Keratinocyte (primary cell): ENCODE measurements at places on chromosomes 1 and 21.

GRCh38 chr1:198330982-198331615 is 174.3 kb downstream of the NEK7 start:
- no peak for DNase-seq

- DNase-seq, result peak; percentile 21
Observed at GRCh38 chr1:235583511-235584001, 66.0 kb downstream of the GNG4 start.

DNA sequence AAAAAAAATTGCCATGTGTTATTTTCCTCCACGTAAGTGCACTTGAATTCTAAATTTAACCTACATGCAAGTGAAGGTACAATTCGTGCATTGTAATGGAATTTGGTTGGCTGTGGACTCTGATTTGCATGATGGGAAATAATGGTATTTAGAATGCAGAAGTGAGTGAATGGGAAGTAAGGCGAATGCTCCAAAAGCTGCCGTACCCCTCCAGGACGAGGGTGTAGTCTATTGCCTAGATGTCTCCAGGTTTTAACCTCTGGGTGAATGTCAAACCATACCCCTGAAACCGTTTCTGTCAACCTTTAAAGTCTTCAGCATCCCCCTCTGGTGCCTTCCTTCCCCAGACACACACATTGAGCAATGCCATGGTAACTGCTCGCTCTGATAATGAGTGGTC is 44.5 kb downstream of the KIAA0040 start:
- DNase-seq, result no peak

DNA sequence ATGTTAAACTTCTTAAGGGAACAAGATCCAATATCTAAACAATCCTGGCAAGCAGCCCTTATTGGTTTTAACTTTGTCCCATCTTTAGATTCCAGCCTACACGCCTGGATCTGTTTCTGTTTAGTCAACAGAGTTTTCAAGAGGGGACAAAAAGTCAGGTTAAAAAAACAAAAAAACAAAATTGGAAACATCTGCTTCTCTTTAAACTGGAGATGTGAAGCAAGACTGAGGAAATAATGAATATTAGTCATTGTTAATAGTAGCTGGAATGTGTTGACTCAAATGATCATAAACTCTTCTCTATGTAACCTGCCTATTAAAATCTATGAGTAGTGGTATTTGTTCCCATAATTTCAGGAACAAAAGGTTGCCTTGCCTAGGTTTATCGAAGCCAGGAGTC is 55.0 kb downstream of the NID1 start:
- no peak for DNase-seq

DNA sequence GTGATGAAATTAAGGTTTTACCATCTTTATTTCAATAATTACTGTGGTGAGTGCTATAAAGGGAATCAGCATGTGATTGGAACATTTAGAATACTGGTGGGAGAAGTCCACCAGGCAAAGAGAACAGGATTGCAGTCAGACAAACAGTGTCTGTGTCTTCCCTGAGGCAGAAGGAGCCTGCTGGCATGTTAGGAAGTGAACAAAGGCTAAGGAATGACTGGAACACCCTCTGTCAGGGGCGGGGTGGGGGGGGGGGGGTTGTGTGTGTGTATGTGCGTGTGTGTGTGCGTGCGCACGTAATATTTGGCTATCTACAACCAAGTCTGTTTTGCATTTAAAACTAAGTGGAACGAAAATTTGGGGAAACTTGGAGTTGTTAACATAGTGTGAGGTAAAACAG is 30.2 kb downstream of the SRRM1 start:
- no peak for DNase-seq

DNA sequence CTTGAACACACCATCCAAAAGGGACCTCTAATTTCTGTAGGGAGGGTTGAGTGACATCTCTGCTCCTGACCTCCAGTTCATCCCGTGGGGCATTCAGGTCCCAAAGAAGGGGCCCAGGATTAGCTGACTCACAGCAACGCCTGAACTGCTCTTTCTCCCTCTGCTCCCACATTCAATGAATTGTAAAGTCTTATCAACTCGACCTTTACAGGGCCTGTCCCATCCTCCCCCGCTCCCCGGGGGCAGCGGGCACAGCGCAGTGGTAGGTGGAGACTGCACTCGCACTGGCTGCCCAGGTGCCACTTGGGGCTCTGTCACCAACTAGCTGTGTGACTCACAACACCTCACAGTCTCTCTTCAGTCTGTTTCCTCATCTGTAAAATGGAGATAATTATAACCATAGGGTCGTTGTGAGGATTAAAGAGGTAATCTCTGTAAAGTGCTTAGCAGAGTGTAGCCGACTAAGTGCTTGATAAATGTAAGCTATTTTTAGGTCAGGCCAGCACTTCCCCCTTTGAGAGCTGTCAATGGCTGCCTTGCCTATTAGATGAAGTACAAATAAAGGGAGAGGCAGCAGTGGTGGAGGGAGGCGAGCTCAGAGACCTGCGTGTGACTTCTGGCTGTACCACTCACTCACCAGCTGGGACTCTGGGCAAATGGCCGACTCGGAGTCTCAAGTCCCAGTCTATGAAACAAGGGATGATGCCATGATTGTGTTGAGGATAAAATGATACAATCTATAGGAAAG is 637 bp upstream of the MYBPHL start:
- DNase-seq, result no peak

DNA sequence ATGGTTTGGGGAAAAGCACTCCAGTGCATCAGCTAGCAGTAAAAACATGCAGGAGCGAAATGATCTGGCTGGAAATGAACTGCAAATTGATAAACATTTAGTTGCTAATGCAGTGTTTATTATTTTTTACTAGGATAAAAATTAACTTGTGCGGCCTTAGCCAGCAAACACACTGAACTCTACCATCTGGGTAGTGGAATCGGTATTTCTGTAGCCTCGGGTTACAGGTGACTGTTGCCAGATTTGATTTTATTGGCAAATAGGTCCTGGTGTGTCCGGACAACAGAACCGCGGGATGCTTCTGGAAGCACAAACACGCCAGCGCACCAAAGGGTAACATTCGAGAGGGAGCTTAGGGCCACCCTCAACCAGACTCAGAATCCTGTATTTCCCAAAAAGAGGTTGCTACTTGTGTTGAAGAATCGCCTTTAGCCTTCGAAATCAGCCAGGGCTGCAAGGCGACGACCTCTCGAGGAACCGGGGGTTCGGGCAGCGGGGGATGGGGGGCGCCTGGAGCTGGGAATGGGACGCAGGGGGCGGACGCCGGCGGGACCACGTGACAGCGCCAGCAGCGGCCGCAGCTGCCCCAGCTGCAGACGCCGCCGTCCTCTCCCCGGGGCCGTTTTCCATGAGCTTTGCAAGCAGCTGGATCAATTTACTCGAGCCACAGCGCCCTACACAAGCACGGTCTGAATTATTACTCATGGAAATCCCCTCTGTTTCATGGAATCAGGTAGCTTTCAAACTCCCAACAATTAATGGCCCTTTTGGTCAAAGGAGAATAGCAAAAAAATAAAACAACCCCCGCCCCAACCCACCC is 158.8 kb downstream of the TOMM20 start:
- DNase-seq, result no peak

GRCh38 chr1:32249831-32250525 is 1.1 kb upstream of the LCK start:
- DNase-seq, result no peak

GRCh38 chr1:15717418-15718125 is 18.5 kb upstream of the SLC25A34 start:
- no peak for DNase-seq

DNA sequence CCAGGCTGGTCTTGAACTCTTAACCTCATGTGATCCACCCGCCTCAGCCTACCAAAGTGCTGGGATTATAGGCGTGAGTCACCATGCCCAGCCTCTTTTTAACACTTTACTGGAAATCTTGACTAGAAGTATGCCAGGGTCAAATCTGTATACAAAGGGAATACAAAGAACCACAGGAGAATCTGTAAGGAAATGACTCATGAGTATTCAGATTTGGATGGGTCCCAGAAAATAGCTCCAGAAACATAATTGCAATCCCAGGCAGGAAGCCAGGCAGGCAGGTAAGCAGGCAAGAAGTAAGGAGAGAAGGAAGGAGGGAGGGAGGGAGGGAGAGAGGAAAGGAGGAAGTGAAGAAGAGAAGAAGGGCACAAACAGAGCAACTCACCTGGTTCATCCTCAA is 22.8 kb upstream of the TIAM1 start:
- peak; percentile 74 for DNase-seq

- DNase-seq, result no peak
Observed at GRCh38 chr1:160744199-160744851, 5.3 kb downstream of the SLAMF7 start.

- no peak for DNase-seq
Observed at GRCh38 chr1:15627343-15627988, 10.2 kb downstream of the DDI2 start.

- no peak for DNase-seq
Observed at GRCh38 chr1:41894808-41895483, 23.8 kb downstream of the HIVEP3 start.

DNA sequence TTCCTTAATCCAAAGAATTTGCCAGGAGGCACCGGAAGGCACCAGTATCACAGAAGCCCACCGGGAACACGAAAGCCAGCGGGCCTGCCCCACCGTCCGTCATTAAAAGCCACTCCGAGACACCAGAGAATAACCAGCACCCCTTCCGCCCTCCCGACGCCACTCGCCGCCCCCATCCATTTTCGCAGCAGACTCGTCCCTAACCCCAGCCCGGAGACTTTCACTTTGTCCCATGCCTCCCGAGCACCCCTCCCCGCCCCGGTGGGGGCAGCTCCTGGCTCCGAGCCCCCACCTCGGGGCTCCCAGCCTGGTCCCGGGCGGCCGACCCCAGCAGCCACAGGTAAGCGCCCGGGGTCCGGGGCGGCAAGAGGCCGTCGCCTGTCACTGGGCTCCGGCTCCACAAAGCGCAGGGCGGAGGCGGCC is 105.4 kb downstream of the SLC45A1 start:
- no peak for DNase-seq

GRCh38 chr1:233909195-233909594 is 4.7 kb downstream of the SLC35F3 start:
- DNase-seq, result peak; percentile 70

GRCh38 chr1:35226546-35226945 is 33.6 kb upstream of the SFPQ start:
- DNase-seq, result no peak

- DNase-seq, result no peak
Observed at GRCh38 chr1:21594935-21595897, 73.9 kb downstream of the RAP1GAP start.

GRCh38 chr21:34800797-34801518 is 132.2 kb downstream of the CLIC6 start:
- DNase-seq, result no peak

- DNase-seq, result no peak
Observed at GRCh38 chr1:38686167-38686926, 173.2 kb downstream of the RRAGC start.

- no peak for DNase-seq
Observed at GRCh38 chr1:191026828-191027227, 549.2 kb upstream of the BRINP3 start.

DNA sequence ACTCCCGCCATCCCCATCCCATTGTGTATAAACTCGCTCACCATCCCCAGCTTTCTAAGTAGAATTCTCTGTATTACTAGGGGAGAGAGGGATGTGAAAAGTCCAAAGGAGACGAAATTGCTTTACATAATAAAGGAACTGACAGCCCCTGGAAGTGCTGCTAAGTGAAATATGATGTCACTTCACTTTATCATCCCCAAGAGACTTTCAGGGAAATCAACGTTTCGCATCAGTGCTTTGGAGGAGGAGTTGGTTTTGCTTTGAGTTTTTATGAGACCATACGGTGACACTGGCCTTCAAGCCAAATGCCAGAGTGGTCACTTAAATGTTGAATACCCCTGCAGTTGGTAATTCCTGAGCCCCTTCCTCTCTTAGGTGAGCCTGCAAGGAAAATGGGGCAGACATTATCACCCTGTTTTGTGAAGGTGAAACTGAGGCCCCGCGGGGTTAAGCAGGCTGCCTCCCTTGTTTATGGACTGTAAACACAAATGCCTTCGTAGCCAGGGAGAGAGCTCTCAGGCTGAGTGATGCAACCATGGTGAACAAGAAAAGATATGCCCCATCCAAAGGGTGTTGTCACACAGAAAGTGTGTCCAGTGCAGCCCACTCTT is 58.4 kb upstream of the KAZN start:
- no peak for DNase-seq

DNA sequence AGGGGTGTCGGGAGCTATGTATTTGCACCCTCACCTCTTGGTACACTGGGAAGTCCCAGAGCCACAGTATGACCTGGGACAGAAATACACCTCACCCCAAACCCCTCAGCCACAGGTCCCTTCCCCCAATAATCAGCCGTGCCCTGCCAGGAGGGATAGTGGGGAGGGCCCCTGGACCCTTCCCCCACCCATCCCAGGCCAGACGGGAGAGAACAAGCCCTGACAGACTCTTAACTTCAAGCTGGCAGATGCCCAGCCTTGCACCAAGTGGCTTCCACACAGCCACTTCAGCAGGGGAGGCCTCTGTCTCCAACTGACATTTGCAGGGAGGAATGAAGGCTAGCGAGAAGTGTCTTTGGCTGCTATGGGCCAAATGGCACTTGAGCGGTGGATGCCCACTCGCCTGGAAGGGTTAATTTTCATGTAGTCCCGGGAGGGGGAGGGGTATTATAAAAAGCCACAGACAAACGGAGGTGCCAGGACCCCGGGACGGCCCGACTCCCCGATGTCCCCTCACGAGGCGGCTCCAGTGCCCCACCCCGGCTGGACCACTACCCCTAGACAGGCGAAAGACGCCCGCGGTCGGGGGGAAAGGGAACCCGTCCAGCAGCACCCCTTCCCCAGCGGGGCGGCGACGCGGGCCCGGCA is 495 bp downstream of the SYNC start:
- DNase-seq, result no peak

- no peak for DNase-seq
Observed at GRCh38 chr1:162386292-162387225, 5.0 kb downstream of the C1orf226 start.

DNA sequence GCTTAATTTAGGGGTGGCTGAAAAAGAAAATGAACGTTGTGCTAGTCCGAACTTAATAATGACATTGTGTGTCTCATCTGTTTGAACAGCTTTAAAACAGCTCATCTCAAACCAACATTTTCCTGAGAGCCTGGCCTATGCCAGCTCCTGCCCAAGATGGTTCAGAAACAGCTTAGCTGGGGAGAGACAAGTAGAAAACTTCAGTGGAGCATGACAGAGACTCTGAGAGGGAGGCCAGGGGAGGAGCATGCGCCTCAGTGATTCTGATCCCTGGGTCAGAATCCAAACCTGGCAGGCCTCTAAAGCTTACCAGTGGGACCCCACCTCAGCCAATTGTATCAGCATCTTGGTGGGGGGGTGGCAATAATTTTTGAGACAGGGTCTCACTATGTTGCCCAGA is 99.3 kb downstream of the TAS1R2 start:
- no peak for DNase-seq

DNA sequence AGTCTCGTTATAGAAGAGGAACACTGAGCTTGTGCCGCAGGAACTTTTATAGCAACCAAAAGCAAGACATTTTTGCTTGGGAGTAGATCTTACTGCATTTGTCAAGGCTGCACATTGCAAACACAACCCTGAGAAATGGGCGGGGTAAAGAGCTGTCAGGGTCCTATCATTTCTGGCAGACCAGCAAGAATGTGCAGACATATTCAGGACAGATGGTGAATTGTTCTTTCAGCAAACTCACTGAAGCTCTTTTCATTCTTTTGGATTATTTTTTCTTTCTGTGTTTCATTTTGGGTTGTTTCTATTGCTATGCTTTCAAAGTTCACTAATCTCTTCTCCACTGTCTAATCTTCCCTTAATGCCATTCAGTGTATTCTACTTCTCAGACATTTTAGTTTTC is 5.1 kb upstream of the ACTN2 start:
- DNase-seq, result no peak
